ENCODE measurements at places on chromosomes 2 and 18.

- no peak for DNase-seq
These were observed 132.2 kb downstream of the SMAD7 start for GRCh38 chr18:48818329-48819254.

- peak; percentile 72 for DNase-seq
These were observed 100.1 kb downstream of the ZNF516 start for GRCh38 chr18:76394780-76395476.

GRCh38 chr2:30223413-30223874 lies 7.9 kb upstream of the LBH start:
- DNase-seq = no peak

DNA sequence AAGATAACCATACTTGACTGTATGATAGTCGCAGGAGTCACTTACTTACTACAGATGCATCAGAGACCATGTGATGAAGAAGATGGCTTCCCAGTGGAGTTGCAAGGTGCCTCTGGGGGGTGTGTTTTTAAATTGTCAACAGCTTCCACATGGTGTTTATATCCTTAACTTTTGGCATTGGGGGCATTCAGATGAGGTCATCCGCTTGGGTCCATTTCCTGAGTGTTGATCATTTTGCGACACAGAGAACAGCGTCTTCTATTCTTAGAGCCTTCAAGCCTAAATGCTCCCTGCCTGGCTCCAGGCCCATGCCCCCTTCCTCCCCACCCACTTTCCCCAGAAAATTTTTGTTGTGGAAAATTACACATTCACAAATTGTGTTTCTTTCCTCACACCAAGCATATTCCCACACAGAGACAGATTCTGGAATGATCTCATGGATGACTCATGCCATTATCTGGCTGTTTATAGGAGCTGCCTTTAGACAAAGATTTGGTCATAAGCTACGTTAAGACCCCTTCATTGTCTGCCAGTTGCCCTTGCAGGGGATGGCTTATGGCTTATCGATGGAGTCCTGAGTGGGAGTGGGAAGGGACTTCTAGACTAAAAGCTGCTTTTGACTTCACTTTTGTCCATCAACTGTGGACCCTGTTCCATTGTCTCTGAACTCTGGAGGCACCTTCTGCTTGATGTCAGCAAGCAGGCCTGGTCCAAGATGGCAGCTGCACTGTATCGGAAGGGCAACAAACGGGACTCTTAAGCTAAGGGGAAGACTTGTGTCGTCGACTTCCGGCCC lies 91.8 kb downstream of the CABLES1 start:
- DNase-seq = peak; percentile 93
